NK-92 treated with Interleukin-12 subunit alpha and Interleukin-12 subunit beta, amount 100 ng/mL, for 24 hours (cell line): ENCODE measurements at places on chromosomes 12 and 14.

GRCh38 chr12:48917857-48918537 lies 7.3 kb downstream of the FKBP11 start:
- no peak for DNase-seq

DNA sequence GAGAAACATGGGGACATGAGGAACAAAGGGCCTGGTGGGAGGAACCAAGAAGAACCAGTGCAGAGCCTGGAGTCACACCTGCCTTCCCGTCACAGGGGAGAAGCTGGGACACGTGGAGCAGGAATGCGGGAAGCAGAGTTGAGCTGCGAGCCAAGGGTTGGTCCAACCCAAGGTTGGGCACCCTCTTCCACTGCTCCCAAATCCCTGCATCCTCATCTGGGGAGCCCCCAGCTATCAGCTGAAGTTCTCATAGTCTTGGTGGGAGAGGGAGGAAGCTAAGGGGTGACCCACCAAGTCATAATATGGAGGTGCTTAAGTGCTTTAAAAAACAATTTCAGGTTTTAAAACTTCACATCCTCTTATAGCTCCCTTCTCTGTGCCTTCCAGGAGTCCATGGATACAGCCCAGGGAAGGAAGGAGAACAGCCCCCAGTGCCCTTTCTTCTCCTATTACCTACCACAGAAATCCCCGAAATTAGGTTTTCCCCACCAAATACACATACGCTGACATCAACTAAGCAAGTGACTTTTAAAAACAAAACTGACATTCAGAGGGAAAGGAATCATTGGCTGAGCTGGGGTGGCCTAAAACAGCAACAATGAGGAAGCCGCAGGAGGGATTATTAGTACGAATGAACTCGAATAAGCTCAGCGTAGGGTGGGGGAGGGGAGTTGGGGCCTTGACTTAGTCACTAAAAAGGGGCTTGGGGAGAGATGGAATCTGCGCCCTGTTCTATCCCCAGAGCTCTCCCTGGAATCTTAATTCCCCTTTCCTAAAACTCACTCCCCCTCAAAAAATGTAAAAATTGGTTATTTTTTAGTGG lies 4.5 kb downstream of the MYL6 start:
- no peak for DNase-seq

DNA sequence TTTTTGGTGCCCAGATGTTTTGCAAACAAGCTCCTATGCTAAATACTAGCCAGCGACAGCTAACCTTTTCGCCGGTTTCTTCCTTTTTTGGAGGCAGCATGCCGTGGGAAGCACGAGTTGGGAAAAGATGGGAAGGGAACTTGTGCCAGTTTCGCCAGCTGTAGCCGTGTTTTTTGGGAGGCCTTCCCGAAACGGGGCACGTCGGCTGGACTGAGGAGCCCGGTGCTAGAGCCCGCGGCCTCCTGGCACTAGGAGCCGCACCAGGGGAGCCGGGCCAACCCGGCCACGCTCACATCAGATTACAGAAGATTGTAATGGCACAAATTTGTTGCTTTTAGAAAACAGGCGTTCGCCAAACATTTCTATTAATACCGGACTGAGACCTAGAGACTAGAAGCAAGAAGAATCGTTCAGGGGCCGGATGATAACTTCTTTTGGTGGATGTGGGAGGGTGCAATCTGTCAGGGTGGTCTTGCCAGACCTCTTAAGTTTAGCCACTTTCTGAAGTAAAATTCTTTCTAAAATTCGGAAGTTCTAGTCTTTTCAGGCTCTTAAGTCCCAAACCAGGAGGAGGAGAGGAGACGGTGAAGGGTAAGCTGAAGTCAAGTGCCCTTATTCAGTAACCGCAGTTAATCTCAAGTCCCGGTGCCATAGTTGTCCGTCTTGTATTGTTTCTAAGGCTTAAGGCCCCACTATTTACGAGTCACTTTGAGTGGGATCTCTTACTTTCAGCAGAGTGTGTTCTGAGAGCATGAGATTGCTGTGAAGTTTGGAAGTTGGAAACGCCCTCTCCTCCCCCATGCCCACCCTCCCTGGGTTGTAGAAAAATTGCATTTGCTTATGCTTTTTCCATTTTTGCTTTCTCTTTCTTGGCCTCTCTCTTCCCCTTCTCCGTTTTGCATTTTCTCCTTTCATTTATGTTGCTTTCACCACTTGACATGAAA lies 1.3 kb downstream of the RASSF3 start:
- no peak for DNase-seq

GRCh38 chr14:85528897-85529631 lies 880 bp upstream of the FLRT2 start:
- DNase-seq = no peak

- no peak for DNase-seq
These were observed 214.4 kb downstream of the BMP4 start for GRCh38 chr14:53742233-53742620.

DNA sequence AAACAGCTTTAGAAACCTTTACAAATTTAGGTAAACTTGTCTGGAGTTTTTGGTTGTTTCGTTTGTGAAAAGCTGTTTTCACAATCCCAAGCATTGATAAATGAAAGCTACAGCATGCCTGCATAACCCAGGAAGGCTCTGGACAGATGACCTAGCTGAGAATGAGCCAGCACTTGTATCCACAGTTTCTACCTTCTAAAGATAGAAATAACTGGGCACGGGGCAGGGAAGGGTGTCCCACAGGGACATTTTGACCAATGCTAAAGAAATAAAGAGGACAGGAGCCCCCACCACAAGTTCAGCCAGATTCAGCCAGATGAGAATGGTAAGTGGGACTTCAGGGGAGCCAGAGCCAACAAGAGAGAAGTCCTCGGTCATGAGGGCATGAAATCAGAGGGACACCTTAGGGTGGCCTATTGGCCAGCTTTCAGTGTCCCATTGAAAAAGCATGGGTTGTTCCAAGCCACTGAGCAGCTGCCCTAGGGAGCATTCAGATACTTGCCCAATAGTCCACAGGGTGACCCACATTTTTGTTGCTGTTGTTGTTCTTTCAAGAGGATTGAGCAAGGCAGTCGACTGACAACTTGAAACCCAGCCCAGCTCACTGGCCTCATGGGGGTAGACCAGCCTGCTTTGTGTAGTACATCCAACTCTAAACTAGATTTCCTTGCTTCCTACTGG lies 140.3 kb upstream of the NUDT4 start:
- no peak for DNase-seq

DNA sequence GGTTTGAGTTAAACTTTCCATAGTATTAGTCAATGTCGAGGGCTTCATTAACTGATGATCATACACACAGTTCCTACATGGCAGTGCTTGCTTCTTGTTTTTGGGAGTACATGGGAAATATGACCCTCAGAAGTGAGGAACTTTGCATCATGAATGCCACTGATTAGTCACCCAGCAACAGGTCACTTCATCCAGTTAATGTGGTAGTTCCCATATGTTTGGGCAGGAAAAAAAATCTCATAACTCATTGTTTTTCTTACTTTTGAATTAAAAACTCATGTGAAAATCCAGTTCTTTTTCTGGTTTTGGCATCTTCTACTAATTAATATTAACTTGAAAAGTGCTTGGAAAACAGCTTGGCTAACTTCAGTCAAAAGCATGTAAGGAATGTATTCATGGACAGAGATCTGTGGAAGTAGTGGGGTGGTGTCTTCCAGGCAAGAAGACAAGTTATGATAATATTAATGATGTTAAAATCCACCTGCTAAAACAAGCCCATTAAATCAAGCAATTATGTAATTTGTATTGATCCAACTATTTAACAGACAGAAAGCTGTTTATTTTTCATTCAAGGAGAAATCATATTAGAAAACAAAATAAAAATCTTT lies 309.1 kb upstream of the NAV3 start:
- DNase-seq = no peak

GRCh38 chr14:57748279-57748678 lies 117.6 kb downstream of the SLC35F4 start:
- no peak for DNase-seq

GRCh38 chr14:30389134-30389876 lies 169.7 kb upstream of the G2E3 start:
- no peak for DNase-seq

- DNase-seq = no peak
These were observed 8.8 kb upstream of the DDHD1 start for GRCh38 chr14:53161758-53162435.

GRCh38 chr12:62647586-62647985 lies 181.0 kb downstream of the MON2 start:
- no peak for DNase-seq

DNA sequence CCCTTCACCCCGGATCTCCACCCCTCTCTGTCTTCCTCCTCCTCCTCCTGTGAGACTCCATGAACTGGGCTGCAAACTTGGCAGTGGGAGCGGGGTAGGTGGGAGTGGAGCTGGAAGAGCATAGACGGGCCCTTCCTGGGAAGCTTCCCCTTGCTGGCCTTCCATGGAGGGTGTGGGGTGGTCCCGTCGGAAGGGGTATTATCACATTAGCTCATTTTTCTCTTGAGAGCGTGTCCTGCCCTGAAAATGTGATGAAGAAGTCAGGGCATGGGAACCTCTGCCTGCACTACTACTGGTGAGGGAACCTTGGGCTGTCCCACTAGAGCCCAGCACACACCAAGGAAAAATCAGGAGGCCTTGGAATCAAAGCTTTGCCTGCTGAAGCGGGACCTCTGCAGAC lies 66.5 kb downstream of the CACNA1C start:
- DNase-seq = no peak

DNA sequence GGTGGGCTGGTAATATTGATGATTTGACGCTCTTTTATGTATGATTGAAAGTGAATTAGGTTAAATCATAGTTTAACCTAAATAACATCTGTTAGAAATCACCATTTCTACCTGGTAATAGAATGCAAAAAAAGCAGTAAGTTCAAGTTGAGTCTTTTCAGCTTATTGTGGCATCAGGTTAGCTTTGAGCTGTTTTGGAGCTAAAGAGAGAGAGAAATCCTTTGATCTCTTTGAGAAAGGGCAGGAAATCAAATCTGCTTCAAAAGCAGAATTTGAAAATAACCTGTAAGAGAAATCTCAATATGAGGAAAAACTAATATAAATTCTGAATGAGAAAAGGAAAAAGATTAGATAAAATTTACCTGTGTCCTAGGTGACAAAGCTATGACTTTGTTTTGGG lies 62.2 kb downstream of the CKB start:
- no peak for DNase-seq

DNA sequence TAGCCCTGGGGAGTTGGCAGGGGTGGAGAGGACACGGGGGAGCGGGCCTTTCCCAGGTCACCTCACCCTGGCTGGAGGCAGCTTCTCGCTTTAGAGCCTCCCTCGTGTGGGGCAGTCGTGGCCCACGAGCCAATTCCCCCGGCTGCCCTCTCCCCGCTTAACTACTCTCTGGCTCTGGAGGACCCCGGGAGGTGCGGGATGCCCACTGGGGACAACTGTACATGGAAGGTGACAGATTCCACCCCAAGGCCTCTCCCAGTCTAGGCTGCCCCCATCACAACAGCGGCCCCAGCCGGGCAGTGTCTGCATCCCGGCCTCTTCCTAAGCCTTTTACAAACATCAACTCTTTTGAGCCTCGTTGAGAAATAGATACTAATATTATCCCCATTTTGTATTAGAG lies 78.1 kb downstream of the KIF26A start:
- no peak for DNase-seq

- DNase-seq = no peak
These were observed 264.8 kb downstream of the PDZRN4 start for GRCh38 chr12:41452838-41453407.

GRCh38 chr14:104359301-104359968 lies 220.1 kb upstream of the C14orf180 start:
- no peak for DNase-seq

- DNase-seq = no peak
These were observed 220.5 kb downstream of the SEC23A start for GRCh38 chr14:38882533-38882932.

GRCh38 chr12:43805149-43805859 lies 813 bp downstream of the TWF1 start:
- no peak for DNase-seq

DNA sequence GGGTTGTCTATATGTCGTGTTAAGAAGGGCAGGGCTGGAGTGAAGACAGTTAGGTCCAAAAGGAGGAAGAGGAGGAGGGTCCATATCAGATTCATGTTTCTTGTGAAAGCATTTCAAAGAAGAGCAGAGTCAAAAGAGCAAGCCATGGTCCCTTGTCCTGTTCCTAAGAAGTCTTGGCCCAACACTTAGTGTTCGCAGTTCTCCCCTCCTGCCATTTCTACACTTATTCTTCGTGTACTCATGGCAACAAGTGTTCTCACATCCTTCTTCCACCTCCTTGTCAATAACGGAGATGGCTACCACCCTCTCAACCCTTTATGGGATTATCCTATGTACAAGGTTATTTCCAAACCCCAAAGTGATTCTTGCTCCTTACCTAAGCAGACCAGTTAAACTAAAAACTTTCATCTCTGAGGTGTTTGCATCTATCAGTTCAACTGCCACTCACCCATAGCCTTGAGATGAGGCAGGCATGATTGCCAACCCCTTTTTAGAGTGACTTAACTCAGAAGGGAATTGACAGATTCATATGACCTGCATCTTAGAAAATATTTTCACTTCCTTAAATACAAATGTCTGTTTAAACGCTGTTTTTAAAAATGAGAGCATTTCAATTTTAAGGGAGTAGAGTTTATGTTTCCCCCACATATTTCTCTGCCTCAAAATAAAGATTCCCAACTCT lies 19.8 kb upstream of the RNASE2 start:
- DNase-seq = no peak

DNA sequence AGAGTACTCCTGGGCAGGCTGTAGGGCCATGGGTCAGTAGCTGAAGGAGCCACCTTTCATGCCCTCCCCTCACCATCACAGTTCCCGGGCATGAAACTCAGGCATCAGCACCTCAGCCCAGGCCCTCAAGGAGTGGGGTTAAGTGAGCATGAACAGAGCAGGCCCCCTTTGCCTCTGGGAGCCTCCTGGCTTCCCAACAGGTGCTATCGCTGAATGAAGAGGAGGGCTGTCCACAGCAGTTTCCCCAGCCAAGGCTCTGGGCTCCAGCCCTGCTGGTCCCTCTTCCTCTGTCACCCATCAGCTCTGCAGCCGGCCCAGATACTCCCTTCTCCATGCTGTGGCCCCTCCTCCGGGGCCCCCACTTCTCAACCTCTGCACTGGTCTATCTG lies 184.3 kb downstream of the ZFP36L1 start:
- no peak for DNase-seq

GRCh38 chr12:92908108-92908507 lies 21.0 kb downstream of the EEA1 start:
- DNase-seq = no peak

DNA sequence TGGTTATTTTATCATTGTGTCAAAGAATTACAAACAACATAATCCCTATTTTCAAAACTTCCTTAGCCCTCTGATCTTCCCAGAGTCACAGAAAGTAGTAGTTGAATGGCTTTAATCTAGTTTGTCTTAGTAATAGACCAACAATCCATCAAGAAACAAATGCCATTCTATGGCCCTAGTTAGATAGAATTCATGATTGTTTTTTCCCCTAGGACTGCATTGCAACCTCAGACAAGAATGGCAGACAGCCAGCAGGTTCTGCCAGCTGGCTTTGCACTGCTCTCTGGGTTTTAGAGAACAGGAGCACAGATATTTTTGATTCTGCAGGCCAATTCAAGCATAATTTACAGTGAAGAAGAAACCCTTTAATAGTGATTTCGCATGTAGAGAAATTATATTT lies 33.8 kb downstream of the SYT1 start:
- DNase-seq = no peak
